Activated CD8-positive, alpha-beta memory T cell treated with anti-CD3 and anti-CD28 coated beads for 24 hours (primary cell): ENCODE measurements at places on chromosomes 4 and X.

GRCh38 chrX:70470850-70471289, 26.2 kb downstream of the DLG3 start:
- DNase-seq: no peak

GRCh38 chr4:53234669-53235068, 131.2 kb downstream of the SCFD2 start:
- no peak for DNase-seq

- DNase-seq: no peak
Measured at GRCh38 chrX:121975671-121976070, 928.3 kb downstream of the GLUD2 start.

- no peak for DNase-seq
Measured at GRCh38 chr4:38752372-38752940, 30.3 kb downstream of the TLR10 start.
